Stimulated activated CD8-positive, alpha-beta memory T cell treated with anti-CD3 and anti-CD28 coated beads, Interleukin-2, amount 100 ng/mL, for 1 hour (primary cell): ENCODE measurements at places on chromosomes 7 and 10.

DNA sequence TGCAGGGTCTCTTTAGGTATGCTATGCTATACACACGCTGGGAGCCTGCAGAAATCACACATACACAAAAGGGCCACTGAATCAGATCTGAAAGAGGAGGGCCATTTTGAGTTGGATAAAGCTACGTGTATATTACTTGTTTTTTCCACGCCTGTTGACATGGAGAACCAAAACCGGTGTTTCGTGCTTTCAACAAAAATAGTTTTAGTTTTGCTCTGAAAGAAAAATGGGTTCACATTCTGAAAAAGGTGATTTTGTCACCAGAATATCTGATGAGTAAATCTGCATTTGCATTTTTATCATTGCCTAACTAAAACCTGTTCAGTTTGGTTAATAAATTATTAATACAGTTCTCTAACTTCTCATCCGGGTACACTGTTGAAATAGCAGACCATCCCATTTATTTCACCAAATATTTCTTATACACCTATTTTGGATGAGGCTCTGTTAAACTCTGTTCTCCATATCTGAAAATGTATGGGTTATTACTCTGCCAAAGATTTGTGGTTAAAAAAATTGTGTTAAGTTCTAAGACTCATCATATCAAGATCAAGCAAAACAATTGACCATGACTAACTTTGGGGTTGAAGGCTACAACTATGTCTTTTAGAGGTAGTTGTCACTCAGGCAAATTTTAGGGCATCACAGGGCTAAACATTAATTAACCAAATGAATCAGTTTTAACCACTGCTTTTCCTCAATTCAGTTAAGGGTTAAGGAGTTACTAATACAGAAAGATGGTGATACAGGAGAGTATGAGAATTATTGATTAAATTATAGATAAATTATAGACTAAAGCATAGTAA, 101.2 kb upstream of the RPA3 start:
- no peak for DNase-seq

DNA sequence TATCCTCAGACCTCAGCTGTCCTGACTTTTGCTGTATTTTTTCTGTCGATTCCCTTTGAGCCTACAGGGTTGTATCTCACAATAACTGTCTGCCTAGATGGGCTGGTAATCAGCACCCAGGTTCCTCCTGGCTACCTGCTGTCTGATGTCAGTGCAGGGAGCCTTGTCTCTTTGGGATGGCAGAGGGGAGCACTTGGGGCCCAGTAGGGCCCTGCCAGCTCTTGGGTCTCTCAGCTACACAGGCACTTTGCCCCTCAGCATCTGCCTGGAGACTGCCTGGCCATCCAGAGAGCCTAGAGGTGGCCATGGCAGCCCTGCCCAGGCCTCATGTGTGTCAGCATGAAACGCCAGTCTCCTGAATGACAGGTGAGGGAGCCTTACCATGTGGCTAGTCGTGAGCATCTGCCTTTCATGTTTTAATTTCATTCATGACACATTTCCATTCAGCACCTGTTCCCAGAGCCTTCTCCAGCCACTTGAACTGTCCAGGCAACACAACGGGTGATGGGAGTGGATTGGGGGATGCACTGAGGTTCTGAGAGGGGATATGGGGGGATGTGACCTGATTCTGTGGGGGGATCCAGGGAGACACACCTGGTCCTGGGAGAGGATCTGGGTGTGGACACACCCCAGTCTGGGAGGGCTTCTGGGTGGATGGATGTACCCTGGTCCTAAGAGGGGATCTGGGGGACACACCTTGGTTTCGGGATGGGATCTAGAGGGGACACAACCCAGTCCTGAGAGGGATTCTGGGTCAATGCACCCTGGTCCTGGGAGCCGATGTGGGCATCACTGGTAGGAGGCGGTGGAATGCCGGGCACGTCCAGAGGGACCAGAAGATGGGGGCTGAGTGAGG, 21.9 kb downstream of the ADCY1 start:
- no peak for DNase-seq

- DNase-seq = no peak
Measured at GRCh38 chr10:133442967-133443924, 10.5 kb upstream of the SCART1 start.

DNA sequence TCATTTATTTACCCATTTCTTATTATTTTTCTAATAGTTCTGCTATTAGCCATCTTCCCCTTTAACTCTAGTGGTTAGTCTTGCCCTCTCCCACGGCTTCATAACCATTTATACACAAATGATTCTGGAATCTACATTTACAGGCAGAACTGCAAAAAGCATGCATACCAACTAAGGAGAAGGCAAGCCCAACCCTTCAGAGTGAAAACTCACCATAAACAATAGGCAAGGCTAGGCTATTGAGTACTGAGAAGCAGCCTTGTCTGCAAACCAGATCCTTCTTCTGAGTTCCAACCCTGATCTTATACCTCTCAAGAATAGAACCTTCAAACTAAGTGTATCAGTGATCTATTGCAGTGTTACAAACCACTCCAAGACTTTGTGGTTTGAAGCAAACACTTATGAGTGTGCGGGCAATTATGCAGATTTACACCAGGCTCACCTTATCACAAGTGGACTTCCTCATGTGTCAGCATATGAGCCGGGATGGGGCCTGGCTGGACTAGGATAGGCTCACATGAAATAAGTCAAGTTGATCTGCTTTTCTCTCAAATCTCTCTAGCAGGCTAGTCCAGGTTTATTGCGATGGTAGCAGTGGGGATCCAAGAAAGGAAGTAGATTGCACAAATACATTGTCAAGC, 896.9 kb upstream of the PHF14 start:
- no peak for DNase-seq

GRCh38 chr10:55374060-55374459, 573.0 kb upstream of the PCDH15 start:
- DNase-seq = no peak

DNA sequence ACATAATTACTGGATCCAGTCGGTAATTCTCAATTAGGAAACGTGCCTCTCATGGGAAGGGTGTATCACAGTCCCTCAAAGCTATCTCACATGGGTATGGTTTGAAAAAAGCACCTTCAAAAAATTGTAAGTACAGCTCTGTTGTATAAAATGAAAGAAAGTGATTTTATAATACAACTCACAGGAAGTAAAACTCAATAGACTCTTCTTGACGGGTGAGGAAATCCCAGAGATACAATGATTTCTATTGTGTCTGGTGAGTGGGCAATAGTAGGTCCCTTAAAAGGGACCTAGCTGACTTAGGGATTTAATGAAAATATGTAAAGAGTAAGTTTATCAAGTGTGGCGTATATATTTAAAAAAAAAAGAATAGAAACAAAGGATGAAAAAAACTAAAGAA, 27.0 kb downstream of the TASOR2 start:
- DNase-seq = no peak

DNA sequence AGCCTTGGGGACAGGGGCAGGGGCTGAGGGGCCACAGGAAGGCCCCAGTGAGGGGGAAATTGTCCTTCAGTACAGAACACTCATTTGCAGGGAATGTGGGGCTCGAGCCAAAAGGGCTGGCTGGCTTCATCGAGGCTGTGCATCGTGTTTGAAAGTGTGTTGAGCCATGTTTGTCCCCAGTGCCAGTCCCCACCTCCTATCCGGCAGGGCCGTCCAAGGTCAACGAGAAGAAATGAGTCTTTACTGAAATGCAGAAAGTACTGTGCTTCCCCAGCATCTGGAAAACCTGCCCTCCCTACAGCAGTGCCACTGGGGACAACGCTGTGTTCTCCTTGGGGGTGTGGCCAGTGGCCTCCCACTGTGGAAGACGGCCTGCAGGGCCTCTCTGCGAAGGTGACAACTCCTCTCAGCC, 214.1 kb downstream of the KLF6 start:
- DNase-seq = no peak
